ENCODE measurements at places on chromosomes 6 and 20.
A peak's percentile ranks its signal among the peaks of the same experiment; 100 is the strongest.

- no peak for DNase-seq
Observed at GRCh38 chr6:149440735-149441671, 40.9 kb downstream of the SUMO4 start.

GRCh38 chr6:29992807-29993206 is 50.5 kb downstream of the HLA-A start:
- no peak for DNase-seq

DNA sequence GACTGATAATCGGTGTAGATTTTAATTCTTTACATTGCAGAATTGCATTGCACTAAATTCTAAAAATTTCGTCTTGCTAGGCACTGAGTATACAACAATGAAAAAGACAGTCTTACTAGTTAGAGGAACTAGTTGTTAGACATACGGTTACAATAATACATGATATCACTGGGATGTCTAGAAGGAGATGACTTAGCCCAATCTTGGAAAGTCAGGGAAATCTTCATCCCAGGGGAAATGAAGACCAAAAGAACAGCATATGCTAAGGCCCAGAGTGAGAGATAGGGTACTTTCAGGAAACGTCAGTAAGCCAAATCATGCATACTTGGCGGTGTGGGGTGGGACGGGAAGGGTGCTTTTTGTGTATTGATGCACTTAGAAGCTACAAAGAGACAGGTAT is 901 bp downstream of the CEP57L1 start:
- no peak for DNase-seq

DNA sequence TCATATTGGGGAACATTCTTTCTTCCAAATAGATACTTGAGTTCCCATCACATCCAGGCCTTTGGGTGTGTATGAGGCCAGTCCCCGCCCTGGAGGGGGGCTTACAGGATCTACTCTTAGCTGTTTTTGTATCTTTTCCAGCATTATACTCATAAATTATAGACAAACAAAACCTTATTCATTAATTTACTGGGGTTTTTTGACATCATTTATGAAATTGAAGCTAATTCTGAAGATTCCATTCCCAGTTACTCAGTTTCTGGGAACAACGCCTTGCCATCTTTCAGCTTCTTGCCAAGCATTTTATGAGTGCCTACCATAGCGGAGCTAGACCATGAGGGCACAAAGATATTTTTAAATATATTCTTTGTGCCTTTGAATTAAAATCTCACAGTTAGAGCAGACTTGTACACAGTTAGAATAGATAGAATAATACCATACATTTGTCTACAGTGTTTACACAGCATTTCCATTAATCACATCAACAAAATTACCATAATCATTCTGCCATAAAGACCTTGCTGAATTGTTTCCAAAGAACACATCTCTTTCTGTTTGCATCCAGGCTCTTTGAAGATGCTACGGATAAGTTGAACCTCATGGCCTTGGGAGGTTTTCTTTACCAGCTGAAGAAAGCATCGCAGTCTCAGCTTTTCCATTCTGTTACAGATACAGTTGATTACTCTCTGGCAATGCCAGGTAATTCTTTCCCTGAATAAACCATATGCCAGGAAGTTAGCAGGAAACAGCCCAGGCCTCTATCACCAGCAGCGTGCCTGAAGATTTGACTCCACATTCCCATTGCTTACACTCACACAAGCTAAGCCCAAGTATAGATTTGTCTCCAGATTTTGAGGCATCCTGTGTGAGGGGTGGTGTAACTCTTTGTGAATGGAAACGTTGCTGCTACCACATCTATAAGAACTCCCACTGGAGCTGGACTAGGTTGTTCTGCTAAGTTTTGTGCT is 75.4 kb upstream of the PBOV1 start:
- DNase-seq: no peak

DNA sequence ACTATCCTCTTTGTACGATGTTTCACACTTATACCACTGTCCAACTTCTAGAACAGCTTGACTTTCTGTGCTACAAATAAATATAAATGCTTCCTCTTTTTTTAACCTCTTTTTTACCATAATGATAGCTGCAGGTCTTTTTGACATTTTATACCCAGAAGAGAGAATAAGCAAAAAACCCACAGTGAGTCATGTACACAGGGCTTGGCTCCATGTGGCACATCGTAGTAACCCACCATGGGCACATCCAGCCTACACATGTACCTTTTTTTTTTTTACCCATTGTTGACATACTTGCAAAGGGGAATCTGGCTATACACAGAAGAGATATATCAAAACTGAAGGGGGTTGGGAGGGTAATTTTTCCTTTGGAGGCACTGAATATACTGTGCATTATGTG is 59.5 kb upstream of the RSPO3 start:
- no peak for DNase-seq

GRCh38 chr6:139380611-139381010 is 6.2 kb upstream of the CITED2 start:
- no peak for DNase-seq

DNA sequence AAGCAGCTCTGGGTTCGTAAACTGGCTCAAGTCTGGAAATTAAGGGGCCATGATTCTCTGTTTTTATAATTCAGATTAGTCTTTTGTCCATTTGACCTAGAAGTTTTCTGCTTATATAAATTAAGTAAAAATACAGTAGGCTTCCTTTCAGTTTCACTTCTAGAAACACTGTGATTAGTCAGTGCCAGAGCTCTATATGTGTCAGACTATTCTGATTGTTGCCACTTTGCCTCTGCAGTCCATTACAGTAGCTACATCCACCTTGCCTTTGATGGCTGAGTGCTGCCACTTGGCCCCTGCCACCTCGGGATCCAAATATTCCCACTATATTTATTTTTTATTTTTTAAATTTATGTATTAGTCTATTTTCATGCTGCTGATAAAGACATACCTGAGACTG is 7.9 kb downstream of the ZC2HC1B start:
- DNase-seq: no peak

GRCh38 chr6:36387440-36388303 is at the start of gene ETV7:
Gene ETV7, minus strand, starts transcription at chr6:36387669. Its CDS starts 128 bp downstream, at chr6:36387541.
- no peak for DNase-seq

DNA sequence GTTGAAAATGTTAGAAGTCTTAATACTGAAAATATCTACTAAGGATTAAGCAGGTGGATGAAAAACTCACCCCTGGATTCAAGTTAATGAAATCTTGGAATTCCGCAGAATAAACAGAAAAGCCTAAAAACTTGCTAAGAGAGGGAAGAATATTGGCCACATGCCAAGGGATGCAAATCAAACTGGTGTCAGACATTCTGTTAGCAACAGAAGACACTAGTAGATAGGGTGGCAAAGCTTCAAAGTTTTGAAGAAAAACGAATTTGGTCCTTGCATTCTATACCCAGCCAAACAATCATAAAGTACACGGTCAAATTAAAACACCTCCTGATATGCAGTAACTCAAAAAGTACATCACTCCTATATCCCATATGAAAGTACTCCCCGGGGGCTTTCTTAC is 77.1 kb upstream of the ADTRP start:
- DNase-seq: no peak

GRCh38 chr6:150745896-150746295 is 119.6 kb upstream of the MTHFD1L start:
- no peak for DNase-seq

DNA sequence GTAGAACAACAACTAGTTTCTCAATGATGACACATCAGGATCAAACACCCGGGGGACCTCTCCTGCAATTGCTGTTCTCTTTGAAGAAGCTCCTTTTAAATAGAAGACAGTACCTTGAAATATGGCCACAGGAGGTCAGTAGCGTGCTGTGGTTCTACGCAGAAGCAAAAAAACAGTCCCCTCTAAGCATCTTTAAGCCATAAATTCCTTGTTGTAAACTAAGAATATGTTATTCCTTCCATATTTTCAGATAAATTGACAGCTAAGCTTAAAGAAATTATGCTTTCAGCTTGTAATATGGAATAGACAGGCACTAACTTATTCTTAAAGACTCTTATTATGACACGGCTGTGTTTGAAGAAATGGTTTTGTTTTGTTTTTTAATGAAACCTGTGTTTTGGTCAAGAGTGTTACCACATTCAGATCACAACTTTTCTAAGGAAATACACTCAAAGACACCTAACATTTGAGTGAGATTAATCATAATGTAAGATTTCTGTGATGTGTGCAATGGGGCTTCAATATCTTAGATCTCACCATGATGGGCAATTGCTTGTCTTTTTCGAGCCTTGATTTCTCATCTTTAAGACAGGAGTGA is 49.7 kb upstream of the IL20RA start:
- DNase-seq: peak; percentile 20

DNA sequence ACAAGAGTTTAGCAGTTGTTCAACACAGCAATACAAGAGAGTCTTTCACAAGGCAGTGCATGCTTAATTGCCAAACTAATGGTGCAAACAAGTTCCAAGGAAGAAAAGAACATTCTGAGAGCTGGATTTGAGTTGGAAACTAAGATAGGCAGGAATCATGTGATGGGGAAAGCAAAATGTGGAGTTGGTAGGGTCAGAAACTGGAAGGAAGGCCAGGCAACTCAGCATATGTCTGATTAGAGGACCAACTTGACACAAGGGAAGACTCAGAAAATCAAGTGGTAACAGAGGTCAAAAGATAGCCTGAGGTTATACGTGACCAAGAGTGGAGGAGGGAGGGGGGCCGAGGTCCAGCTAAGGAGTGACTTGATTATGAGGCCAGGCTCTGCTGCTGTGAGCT is 117.3 kb downstream of the SMLR1 start:
- no peak for DNase-seq

DNA sequence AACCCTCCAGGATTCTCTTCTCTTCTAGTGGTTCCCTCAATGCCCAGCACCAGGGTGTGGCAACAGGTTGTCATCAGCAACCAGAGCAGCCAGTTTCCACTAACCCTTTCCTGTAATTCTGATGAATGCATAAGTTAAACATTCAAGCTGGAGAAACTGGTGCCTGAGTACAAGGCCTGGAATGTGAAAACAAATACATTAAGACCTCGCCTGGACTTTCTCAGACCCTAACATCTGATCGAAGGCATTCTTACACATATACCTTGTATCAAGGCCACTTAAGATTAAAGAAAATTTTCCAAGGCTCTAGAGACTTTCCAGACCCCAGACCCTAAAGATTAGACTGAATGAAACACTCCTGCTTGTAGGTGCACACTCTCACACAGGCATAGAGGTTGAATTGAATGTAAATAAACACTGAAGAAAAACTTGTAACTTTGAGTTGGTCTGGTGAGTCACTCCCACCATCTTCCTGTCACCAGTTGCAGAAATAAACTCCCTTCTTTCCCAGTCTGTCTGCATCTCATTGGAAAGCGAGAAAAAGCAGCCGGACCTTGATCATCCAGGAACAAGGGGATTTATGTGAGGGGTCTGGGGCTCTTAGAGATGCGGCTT is 9.0 kb downstream of the LRP11 start:
- no peak for DNase-seq

DNA sequence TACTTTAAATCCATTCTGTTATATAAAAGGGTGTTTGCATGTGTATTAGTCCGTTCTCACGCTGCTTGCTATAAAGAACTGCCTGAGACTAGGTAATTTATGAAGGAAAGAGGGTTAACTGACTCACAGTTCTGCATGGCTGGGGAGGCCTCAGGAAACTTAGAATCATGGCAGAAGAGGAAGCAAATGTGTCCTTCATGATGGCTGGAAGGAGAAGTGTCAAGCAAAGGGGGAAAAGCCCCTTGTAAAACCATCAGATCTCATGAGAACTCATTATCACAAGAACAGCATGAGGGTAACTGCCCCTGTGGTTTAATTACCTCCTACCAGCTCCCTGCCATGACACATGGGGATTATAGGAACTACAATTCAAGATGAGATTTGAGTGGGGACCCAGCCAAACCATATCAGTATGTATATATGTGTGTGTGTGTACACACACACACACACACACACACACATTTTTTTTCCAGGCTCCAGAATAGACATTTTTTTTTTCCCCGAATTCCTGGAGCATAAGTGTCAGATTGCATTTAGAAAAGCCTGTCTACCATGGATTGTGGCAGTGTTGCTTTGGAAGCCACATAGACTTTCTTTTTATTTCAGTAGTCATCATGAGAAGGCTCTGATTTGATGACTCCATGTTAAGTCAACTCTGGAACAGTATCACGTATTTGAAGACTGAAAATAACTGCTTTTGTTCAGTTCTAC is 31.5 kb downstream of the KDM1B start:
- DNase-seq: no peak

GRCh38 chr20:23782366-23782983 is 31.7 kb upstream of the CST1 start:
- DNase-seq: no peak

GRCh38 chr6:39419607-39420006 is 97.1 kb upstream of the KCNK16 start:
- DNase-seq: no peak

- DNase-seq: no peak
Observed at GRCh38 chr20:54474866-54475265, 527 bp upstream of the DOK5 start.

DNA sequence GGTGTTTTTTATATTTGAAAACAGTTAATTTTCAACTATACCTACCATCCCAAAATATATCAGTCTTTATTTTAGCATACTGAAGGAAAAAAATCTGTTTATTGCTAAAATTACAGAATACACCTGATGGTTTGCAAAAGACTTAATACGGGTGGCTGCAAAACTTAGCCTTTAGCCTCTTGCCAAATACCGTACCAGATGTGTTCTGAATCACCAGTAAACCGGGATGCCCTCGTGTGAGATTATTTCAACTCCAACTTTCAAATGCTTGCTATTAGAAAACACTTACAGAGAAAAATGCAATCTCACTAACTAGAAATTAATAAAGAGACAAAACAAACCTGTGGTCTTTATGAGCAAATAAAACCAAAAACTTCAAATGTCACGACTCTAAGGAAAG is 36.0 kb downstream of the REV3L start:
- no peak for DNase-seq

DNA sequence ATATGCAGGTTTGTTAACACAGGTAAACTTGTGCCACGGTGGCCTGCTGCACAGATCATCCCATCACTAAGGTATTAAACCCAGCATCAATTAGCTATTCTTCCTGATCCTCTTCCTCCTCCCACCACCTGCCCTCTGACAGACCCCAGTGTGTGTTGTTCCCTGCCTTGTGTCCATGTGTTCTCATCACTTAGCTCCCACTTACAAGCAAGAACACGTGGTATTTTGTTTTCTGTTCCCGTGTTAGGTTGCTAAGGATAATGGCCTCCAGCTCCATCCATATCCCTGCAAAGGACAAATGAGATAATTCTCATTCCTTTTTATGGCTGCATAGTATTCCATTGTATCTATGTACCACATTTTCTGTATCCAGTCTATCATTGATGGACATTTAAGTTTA is 294.0 kb downstream of the PKHD1 start:
- no peak for DNase-seq

DNA sequence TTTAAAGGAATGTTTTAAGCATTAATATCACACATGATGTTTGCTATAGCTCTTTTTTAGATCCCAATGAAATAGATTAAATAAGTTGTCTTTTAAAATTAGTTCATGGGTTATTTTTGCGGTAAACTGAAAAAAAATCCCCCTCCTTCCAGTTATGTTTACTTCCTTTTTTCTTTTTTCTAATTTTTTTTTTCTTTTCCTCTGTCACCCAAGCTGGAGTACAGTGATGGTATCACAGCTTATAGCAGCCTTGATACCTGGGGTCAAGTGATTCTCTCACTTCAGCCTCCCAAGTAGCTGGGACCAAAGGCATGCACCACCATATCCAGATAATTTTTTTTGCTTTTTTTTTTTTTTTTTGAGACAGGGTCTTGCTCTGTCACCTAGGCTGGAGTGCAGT is 17.8 kb upstream of the SCAF8 start:
- DNase-seq: no peak

All from left renal pelvis (tissue), 4 donors.